ENCODE measurements at places on chromosomes 1 and 21.
A peak's percentile ranks its signal among the peaks of the same experiment; 100 is the strongest.

DNA sequence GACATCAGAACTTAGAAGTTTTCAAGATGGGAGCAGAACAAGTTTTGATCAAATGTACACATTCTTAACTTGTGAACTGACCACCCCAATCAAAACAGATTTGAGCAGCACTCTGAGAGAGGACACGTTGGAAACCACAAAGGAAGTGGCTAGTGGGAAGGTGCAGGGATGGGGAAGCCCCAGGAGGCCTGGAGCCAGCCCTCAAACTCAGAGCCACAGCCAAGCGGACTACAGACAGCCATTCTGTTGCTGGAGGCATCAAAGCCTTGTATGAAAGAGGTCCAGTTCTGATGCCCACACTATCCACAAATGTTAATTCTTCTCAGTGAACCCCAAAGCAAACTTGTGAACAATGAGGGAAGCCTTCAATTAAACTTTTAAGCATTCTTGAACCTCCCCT lies 143.6 kb upstream of the RAB4A start:
- DNase-seq, result no peak

GRCh38 chr1:220681220-220681880 lies 8.8 kb upstream of the C1orf115 start:
- no peak for DNase-seq

DNA sequence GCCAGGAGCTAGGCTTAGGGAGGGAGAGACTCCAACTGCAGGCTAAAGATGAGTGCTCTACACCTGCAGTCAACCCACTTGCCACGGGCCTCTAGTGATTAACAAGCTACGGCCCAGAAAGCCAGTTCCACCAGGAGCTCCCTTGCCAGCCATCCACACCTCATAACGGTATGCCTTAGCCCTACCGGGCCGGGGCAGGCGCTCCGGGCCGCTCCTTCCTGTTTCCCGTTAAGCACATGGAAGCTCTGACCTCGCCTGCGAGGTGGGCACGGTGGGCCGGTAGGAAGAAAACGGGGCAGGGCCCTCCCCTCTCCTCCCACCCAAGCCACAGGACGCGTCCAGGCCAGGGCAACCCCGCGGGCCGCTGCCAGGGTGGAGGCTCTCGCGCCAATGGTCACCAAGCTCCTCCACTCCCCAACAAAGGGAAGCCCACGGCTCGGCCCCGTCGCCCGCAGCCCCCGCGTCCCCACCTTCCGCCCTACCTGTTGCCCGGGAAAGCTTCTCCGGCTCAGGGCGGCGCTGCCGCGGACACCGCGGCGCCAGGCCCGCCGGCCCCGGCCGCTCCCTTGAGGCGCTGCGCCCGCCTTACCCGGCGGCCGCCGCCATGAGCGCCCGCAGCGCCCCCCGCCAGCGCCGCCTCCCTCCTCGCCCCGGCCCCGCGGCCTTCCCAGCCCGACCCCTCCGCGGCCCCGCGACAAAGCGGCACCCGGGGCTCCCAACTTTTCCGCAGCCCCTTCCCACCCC lies 627 bp downstream of the CERS2 start:
- DNase-seq, result peak; percentile 20

GRCh38 chr1:112514901-112515300 lies 6.1 kb downstream of the WNT2B start:
- no peak for DNase-seq

- DNase-seq, result no peak
These were observed 14.6 kb upstream of the PADI1 start for GRCh38 chr1:17190010-17190995.

DNA sequence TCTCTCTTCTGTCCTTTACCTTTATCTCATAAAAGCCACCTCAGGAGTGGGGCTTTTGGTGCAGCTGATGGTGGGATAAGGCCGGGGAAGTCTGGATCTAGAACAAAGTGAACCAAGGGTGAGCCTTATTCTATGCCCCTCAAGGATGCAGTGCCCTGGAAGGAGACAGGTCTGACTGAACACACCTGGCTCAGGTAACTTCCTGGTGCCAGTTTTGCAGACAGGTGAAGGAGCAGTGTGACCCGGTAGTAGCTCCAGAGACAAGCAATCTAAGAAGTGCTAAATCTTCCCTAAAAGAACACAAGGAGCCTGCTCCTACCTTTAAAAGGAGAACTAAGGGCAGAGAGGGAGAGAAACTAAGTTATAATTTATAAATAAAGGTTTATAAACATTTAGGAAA lies 2.9 kb downstream of the KCNJ15 start:
- no peak for DNase-seq

GRCh38 chr1:225655509-225656258 lies 2.8 kb upstream of the ENAH start:
- peak; percentile 57 for DNase-seq

GRCh38 chr1:86621286-86621685 lies 74.4 kb downstream of the CLCA4 start:
- DNase-seq, result no peak

DNA sequence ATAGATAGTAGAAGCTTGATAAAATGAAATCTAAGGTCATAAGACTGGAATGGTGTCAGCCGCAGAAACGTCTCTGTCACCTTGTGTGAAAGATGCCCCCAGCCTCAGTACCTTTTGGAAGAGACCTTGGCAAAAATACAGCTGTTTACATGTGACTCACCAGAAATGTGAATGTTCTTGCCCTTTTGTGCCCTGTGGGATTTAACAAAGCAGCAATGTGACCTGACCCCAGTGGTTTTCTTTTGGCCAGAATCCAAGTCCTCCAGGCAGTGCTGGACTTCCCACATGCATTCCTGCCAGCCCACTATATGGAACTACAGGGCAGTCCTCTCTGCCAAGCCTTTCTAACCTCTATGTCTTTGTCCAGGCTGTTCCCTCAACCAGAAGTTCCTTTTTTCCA lies 27.2 kb upstream of the LRRC8C start:
- DNase-seq, result no peak

DNA sequence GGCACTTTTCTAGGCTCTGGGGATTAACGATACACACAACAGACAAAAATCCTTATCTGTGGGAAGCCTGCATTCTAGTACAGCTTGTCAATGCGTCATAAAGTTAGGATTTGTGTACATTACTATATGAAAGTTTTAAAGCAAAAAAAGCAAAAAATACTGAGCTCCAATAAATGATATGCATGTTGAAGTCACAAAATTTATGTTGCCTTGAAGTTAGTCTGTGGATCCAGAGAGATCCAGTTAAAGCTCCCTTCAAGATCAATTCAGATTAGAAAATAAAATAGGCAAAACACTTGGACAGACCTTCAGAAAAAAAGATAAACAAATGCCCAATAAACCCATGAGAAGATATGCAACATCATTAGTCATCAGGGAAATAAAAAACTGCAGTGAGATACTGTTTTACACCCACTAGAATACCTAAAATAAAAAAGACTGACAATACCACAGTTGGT lies 33.1 kb upstream of the KCNQ4 start:
- DNase-seq, result no peak

DNA sequence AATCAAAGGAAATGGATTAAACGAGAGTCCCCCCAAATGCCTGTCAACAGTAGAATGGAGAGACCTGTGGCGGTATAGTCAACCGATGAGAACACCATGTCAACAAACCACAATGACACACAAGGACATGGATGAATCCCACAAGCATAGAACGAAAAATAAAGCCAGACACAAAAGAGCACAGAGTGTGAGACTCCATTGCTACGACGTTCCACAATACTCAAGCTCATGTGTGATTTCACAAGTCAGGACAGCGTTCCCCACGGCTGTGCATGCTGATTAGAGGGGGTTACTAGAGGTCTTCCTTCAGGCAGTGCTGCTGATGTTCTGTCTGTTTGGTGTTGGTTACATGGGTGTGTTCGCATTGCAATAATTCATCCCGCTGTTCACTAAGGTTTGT lies 5.8 kb upstream of the PLA2G2D start:
- no peak for DNase-seq

DNA sequence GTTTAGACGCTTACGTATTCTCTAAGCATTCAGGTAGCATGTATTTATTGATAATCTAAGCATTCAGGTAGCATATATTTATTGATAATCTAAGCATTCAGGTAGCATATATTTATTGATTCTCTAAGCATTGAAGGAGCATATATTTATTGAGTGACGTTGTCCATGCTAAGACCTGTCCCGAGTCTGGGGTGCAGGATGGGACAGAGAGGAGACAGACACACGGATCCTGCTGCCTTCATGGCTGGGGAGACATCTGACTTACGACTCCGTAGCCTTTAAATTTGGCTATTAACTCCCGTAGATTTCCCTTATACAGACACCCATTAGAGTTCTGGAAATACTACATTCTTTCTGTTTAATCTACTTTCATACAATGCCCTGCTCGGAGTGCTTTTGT lies 982 bp downstream of the SCCPDH start:
- no peak for DNase-seq

- DNase-seq, result no peak
These were observed 123.2 kb downstream of the NR5A2 start for GRCh38 chr1:200150721-200151120.

- no peak for DNase-seq
These were observed 32.8 kb upstream of the BACH1 start for GRCh38 chr21:29265690-29266479.

DNA sequence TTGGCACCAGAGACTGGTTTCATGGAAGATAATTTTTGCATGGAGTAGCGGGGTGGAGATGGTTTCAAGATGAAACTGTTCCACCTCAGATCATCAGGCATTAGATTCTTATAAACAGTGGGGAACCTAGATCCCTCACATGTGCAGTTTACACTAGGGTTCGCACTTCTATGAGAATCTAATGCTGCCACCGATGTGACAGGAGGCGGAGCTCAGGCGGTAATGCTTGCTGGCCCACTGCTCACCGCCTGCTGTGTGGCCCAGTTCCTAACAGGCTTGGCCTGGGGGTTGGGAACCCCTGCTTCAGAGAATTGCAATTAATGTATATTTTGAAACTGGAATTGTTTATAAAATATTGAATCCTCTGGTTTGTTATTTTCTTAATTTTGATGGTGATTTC lies 92.1 kb downstream of the NRIP1 start:
- no peak for DNase-seq

DNA sequence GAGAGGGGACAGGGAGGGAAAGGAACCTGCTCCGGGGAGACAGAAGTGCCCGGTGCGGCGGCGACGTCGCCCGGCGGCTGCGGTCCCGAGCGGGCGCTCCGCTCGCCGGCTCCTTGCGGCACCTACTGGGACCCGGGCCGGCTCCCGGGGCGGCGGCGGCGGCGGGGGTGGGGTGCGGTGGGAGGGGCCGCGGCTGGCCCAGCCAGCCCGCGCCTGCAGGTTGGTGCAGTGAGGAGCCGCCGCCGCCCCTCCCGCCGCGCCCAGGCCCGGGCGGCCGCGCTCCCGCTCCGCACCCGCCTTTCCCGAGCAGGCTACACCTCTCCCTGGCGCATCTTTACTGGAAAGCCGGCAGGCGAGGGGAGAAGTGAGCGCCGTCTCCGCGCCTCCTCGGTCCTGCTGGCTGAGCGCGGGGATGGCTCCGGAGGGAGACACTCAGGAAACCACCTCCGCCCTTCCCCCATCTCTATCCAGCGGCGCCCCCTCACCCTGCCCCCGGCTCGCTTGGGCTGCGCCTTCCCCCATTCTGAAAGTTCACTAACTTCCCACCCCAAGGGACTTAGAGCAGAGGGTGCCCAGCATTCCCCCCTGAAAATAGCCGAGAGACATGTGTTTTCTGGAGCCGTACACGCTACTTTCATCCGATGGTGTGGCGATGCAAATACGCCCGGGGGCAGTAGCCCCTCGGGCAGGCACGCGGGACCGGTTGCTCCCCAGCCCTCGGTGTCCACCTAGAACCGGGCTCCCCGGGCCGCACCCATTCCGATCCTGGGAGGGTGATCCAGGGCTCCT lies at the start of gene PLD5:
Gene PLD5, minus strand, starts transcription at position 127 of the 789 bp plus-strand sequence.
- peak; percentile 0 for DNase-seq

DNA sequence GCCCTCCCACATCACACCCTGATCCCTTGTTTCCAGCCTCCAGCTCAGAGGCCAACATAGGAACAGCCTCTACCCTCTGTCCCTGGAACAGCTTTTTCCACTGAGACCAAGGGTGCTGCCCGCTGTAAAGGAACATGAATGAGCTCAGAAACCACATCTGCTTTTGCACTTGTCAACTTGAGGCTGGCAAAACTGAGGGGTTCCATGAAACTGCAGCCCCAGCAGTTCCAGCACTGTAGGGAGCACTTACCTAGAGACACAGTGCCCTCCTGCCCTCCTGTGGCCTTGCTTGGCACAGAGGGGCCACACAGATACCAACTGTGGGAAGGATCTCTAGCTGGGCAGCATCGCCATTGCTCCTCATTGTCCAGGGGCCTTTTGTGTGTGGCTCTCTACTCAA lies 51.7 kb downstream of the ITPKB start:
- peak; percentile 87 for DNase-seq

DNA sequence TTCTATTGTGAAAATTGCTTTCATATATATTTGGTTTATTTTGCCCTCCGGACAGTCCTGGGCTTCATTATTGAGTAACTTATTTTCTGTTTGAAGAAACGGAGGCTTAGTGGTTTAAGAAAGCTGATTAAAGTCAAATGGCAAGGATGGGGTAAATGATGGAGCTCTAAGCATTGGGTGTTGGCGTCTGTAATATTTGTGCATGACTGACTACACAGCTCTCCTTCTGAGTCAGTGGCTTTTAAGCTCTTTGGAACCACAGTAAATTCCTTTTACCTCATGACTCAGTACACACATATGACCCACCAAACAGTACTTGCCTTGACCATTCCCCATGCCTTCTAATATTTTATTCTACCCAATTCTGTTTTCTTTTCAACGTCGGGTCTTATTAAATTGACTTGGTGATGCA lies 21.0 kb downstream of the B3GALT5 start:
- no peak for DNase-seq

DNA sequence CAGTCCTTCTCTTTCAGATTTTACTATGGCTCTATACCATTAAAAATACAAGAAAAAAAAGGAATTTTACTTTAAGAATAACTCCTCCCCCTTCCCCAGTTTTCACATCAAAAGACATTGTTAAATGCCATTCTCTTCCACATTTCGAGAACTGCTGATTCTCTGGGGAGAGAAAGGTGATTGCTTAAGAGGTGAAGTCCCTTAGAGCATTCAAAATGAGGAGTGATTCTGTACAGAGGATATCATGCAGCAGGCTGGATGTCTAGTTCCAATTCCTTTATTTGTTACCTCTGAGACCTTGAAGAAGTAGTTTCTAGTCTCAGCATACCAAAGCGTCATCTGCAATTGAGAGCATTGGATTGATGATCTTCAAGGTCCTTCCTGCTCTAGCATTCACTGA lies 46.9 kb downstream of the FMO3 start:
- no peak for DNase-seq

- no peak for DNase-seq
These were observed 52.5 kb upstream of the ID3 start for GRCh38 chr1:23611601-23612327.

- DNase-seq, result no peak
These were observed 1157.3 kb downstream of the PLA2G4A start for GRCh38 chr1:187985897-187986654.

Data from hematopoietic multipotent progenitor cell (in vitro differentiated cells).